NCI-H2081 (cell line): ENCODE measurements at places on chromosomes 16 and 17.

- DNase-seq = peak; percentile 52
These were observed 39.7 kb upstream of the MEAK7 start for GRCh38 chr16:84544031-84544773.

DNA sequence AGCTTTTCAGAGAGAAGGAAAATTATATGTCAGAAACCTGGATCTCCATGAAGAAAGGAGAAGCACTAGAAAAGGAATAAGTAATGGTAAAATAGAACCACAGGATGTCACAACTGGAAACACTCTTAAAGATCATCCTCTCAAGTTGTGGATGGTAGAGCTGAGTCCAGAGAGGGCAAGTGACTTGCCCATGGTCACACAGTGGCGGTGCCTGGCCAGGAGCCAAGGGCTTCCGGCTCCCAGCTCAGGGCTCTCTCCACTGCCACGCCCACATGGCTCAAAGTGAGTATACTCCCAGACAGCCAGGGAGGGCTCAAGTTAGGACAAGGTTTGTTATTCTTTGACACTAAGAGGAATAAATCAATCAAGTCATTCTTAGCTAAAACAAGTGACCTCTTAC, 159.8 kb downstream of the COPRS start:
- no peak for DNase-seq

GRCh38 chr16:12219992-12220391, 243.5 kb downstream of the SNX29 start:
- DNase-seq = no peak

GRCh38 chr16:986925-987582, 5.5 kb downstream of the SOX8 start:
- no peak for DNase-seq

DNA sequence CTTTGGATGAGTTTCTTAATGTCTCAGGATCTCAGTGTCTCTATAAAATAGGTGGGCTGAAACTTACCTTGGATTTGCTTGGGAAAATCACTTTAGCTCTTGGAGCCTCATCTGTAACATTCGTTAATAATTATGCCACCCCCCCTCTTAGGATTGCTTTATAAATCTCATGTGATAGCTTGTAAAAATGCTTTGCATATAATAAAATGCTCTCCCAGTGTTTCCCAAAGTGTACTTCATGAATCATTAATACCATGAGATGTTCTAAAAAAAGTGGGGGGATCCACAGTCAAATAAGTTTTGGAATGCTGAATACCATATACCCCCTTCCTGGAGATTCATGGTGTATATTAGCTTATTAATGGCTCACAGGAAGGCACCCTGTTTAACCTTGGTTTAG, 5.2 kb downstream of the KRT39 start:
- DNase-seq = no peak

DNA sequence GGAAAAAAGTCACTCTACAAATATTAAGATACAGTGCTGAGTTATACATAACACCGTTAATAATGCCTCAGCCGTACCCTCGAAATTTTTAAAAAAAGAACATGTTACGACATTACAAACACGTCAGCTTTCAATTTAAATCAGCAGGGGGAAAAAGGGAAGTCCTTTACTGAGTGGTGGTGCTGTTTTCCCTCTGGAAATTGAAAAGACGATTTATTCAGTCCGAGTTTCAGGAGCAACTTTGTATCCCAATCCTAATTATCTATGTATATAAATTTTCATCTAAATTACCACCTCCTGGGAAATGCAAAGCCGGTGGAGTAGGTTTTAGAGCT, 1.3 kb downstream of the NETO2 start:
- no peak for DNase-seq
